HuH-7.5 (cell line): ENCODE measurements at places on chromosomes 6 and 20.

- DNase-seq, result no peak
These were observed 9.2 kb upstream of the GUCA1A start for GRCh38 chr6:42163981-42164380.

DNA sequence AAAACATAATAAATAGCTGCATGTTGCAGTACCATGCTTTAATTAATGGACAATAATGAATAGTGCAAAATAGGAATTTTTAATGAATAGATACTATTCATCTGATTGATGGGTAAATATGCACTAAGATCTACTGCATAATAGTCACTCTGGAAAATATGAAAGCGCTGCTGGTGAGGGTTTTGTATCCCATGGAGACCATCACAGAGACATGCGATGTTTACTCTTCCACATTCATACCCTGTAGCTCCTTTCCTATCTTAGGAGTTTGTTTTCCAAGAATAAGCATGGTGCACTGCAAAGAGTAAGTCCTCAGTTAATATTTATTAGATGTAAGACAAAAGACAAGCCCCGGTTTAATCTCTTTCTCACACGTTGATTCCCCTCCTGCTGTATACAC, 81.4 kb downstream of the NRSN1 start:
- DNase-seq, result no peak

GRCh38 chr6:150622941-150623874, 23.5 kb downstream of the PLEKHG1 start:
- DNase-seq, result no peak

DNA sequence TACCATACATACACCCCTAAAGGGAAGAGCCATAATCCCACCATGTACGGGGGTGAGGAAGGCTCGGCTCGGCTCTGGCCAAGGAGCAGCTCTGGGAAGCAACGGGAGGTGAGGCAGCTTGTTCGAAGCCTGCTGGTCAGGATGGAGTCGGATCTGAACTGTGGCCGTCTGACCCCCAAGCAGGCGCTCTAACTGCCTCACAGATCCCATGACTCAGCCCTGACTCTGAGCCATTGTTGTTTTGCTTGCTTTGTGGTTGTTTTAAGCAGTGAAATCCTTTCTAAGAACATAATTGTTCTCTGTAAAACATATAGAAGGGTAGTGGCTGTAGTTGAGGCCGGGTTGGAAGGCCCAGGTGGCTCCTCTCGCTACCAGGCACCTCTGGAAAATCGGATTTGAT, 10.9 kb downstream of the C6orf132 start:
- DNase-seq, result no peak

DNA sequence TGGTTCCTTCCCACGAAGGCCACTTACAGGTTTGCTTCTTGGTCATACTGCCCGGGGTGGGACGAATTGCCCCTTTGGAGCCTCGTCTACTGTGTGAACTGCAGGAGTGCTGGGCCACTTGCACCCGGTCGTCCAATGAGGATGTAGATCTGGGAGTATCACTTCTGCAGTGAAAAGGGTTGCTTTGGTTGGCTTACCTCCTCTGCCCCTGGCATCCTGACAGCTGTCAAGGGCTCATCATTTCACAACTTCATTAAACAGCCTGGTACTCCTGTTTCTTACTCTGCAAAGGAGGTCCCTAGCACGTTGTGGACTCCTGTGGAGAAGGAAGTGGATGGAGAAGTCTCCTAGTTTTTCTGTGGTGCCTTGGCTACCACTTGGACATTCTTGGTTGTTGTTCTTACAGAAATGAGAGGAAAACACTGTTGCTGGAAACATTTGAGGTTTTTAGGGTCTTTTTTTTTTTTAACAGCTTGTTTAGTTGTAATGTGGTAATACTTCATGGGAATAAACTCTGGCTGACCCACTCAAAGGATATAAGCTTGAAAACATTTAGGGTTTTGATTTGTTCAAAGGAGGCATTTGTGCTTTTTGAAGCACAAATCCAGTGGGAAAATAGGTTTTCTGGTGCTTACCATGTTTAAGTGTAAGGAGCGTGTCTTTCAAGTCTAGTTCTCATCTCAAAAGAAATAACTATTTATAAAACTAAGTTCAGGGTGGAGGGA, 60.7 kb downstream of the AKAP12 start:
- no peak for DNase-seq

DNA sequence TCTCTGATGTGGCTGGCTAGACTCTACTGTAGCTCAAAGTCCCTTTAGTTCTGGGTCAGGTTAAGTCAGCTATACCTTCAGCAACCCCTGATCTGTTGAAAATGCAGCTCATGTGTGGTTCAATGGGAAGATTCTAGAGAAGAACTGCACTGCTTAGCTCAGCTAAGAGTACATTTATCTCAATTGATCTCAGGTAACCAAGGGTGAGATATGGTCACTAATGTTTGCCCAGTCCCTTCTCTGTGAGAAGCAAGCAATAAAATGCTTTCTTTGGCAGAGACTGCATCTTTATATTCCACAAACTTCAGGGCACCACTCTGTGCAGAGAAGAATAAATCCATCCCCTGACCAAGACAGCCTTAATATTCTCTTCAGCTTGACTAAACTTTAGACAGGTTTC, 240.6 kb upstream of the RAB32 start:
- DNase-seq, result no peak

- DNase-seq, result peak; percentile 4
These were observed 63.9 kb downstream of the FHL5 start for GRCh38 chr6:96626759-96627364.

GRCh38 chr6:143241111-143241510, 180.4 kb downstream of the AIG1 start:
- no peak for DNase-seq

DNA sequence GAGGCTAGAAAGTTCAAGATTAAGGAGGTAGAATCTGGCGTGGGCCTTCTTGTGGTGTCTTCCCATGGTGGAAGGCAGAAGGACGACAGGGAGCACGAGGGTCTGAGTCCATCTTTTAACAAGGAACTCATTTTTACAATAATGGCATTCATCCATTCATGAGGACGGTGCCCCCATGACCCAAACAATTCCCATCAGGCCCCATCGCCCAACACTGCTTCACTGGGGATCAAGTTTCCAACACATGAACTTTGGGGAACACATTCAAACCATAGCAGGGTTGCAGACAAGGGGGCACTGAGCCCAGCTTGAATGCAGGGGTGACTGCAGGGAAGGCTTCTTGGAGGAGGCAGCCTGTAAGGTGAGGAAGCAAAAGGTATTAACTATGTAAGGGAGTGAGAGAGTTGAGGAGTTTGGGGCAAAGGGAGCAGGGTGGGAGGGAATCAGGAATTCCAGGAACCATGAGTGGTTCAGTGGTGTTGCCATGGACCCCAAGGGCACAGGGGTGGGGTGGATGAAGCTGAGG, 5.5 kb downstream of the RAB44 start:
- DNase-seq, result no peak

GRCh38 chr6:57278570-57278969, 38.9 kb upstream of the PRIM2 start:
- no peak for DNase-seq

GRCh38 chr6:170072246-170072645, 218.6 kb downstream of the DLL1 start:
- DNase-seq, result no peak

DNA sequence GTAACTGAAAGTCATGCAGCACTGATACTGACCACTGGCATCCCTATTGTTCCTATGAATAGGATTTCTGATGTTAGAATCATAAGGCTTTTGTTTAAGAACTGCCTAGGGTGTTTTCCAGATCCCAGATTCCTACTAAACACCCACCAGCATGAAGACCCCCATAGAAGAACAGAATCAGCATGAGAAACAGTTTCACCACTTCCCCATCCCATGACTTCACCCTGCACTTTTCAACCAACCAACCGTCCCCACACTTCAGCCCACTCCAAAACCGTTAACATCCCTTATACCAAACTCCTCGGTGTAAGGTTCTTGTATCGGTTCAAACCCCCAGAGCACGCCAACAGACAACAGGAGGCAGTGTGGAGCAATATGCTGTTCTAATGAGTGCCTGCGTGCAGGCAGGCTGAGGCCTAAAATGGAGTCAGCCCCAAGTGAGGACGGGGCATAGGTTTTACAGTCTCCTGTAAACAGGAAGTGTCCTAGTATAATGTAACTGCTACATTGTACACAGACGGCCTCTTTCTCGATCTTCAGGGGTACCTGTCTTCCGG, 11.4 kb upstream of the SSTR4 start:
- DNase-seq, result no peak

- DNase-seq, result no peak
These were observed 94.5 kb downstream of the PERP start for GRCh38 chr6:138012682-138013081.

DNA sequence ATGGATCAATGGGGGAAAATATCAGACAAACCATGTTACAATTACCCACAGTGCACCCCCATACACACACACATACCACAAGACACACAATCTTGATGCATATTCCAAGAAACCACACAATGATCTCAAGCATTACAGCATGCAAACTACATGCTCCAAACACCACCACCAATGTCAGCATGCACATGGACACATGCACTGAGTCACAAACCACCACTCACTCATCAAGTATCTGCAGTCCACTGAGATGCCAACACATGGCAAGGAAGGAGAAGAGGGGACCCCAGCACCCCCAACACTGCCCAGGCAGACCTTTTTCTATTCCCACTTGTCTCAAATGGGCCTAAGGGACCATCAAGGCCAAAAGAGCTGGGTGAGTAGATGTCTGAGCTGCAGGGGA, 91.6 kb downstream of the PREX1 start:
- no peak for DNase-seq

GRCh38 chr6:14440215-14440910, 322.8 kb downstream of the CD83 start:
- DNase-seq, result no peak

DNA sequence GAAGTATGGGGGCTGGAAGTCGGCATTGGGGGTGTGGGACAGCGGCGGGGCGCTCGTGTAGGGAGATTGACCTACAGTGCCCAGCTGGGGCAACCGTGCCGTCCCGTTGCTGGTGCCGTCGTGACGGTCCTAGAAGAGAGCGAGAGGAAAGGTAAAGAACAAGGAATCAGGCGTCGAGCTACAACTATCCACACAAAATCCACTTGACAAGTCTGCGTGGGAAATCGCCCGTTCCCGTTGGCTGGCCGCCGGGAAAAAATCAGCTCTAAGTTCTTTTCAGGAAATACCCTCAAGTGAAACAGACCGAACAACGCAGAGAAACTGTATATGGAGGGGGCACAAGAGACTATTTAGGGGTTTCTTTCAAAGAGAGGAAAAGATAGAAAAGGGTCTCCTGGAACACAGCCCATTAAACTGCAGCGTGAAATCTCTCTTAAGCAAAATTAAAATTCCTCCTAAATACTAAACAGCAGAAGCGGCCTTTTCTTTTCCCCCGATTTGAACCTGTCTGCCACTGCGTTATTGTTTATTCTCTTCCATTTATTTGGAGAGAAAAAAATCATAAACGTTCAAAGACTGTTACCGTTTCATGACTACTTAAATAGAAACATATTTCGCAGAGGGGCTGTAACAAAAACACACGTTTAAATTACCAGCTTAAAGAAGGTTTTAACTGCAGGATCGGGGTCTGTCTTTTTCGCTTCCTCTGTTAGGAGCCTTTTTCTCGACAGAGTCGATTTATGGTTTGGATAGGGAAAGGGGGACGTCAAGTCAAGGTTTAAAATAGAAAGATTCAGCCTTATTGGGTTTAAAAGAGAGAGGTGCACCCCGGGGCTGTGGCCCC, 4.4 kb downstream of the TFAP2A start:
- DNase-seq, result no peak

DNA sequence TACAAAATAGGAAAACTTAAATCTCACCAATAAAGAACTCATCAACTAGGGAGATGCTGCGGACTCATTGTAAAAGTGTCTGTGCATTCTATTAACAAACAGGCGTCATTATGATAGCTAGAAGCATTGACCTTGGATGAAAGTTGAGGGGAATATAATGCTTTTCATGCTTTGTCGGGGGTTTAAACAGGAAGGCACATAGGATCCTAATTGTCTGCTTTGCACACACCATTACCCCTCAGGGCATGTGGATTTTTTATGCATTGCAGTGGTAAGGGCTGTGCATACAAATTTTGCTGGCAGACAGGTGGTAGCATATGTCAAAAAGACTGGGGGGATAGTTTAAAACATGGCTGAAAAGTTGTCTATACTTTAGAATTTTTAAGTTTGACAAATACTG, 447.9 kb upstream of the PLCB4 start:
- DNase-seq, result no peak

- DNase-seq, result no peak
These were observed 134.2 kb downstream of the MRPL14 start for GRCh38 chr6:43992783-43993644.

DNA sequence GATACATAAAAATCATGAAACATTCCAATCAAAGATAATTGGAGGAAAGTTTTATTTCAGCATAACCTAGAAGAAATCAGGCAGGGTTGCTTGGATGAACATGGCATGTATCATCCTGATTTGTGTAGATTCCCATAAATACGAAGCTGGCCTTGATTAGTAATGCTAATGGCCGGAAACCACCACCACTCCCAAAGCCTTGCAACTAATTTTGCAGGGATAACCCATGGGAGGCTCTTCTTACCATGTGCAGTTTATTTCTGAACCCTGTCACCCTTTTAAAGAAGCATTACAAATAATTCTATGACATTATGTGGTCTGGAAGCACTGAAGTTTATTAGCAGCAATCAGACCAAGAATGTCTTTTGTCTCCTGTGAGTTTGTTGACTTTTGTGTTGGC, 80.8 kb downstream of the AIG1 start:
- DNase-seq, result no peak

DNA sequence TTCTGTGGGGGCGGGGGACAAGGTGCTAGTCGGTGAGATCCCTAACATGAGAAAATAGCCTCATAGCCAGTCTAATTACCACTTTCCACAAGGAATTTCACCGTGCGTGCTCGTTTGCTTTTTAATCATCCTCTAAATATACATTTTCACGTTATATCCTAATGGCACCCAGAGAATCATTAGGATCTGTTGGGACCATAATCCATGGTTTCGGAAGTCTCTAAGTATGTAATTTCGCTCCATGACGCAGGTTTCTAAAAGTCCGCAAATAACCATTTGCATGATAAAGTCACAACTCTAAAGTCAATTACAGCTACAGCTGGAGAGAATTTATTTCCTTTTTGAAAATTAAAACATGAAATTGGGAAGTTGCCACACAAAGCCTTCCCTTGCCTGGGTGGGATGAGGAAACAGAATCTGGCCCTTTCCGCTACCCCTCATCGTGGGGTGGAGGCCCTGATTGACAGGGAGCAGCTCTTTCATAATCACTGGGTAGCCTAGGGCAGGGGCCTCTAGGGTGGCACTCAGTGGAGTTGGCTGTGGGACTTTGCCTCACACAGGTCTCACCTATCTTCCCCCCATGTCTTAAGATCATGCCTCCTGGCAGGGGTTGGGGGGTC, 81.9 kb downstream of the LRFN2 start:
- DNase-seq, result no peak
